ENCODE measurements at places on chromosomes 11 and 22.

GRCh38 chr22:33886696-33887095 lies 33.6 kb downstream of the LARGE1 start:
- no peak for DNase-seq

DNA sequence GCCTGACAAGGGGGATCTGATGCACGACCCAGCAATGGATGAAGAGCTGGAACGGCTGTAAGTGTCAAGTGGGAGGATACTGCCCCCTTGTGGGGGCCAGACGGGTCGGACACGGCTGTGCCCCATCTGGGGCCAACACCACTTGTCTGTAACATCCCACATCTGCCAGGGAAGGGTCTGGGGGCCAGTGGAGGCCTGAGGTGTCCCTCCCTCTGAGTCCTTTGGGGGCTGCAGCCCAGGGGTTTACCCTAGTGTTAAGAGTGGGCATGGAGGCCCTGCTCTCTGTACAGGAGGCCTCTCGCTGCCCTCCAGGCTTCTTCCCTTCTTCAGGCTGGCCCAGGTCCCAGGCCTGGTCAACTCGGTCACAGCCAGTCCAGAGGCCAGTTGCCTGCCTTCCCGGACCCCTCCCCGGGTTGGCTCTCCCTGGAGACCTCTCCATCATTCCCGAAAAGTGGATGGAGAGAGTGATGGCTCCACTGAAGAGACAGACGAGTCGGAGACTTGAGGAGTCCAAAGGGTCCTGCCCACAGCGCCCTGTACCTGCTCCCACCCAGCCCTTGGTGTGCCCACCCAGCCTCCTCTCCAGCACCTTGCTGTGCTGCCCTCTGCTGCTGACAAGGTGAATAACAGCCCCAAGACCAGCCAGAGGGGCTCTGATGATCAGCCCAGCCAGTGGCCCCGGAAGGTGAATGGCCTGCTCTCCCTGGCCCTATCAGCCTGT lies 15.4 kb downstream of the ARFGAP2 start:
- DNase-seq: peak; percentile 55

- no peak for DNase-seq
These were observed 15.8 kb upstream of the CHADL start for GRCh38 chr22:41256254-41257253.

DNA sequence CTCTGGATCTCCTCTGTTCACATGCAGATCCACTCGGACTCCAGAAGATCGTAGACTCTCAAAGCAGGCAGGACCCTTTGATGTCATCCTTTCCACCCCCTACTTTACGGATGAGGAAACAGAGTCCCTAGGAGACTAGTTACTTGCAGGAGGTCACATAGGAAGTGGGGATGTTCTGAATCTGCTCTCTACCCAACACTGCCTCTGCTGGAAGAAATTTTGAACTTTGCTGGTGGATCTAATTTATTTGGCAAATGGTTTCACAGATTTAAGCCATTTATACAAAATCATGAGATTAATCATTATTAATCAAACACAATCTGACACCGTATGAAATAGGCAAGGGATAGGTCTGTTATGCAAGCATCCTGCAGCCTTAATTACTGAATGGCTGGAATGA lies 55.0 kb upstream of the USP47 start:
- no peak for DNase-seq

- DNase-seq: no peak
These were observed 511 bp upstream of the CLCF1 start for GRCh38 chr11:67373648-67374570.

DNA sequence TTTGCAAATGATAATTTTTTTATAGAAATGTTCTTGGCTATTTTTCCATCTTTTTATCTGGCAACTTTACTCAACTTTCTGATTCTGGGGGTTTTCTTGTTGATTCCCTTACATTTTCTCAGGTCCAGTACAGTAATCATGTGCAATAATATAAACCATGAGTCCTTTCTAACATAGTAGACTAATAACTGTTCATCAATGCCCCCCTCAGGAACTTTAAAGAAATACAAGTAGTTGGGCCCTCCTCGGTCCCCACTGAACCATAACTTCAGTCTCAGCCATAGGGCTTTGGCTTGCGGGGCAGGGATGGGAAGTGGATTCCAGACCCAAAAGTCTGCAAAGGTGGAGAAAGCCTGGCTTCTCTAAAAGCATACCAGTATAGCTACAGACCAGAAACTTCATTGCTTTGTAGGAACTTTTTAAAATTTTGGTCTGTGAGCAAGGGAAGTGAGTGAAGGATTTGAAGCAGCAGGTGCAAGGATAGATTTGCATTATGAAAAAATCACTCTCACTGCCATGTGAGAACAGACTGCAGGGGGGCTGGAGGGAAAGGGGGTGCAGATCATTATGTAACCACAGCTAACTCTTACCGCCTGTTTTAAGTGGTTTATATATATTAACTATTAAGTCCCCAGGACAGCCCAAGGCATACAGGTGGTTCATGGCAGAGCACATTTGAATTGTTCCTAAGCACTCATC lies 10.4 kb upstream of the TUB start:
- peak; percentile 10 for DNase-seq

DNA sequence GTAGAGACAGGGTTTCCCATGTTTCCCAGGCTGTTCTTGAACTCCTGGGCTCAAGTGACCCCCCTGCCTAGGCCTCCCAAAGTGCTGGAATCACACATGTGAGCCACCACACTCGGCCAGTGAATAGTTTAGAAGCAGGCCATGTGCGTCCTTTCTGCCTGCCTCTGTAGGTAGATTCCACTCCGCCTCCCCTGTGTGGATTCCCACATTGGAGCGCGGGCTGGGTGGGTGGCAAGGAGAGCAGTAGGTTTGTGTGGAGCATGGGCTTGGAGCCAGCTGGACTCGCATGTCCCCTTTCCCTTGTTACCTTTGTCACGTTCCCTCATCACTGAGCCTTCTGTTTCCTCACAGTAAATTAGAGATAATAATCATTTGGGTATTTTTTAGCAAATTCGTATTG lies 21.7 kb downstream of the PPFIA1 start:
- no peak for DNase-seq

DNA sequence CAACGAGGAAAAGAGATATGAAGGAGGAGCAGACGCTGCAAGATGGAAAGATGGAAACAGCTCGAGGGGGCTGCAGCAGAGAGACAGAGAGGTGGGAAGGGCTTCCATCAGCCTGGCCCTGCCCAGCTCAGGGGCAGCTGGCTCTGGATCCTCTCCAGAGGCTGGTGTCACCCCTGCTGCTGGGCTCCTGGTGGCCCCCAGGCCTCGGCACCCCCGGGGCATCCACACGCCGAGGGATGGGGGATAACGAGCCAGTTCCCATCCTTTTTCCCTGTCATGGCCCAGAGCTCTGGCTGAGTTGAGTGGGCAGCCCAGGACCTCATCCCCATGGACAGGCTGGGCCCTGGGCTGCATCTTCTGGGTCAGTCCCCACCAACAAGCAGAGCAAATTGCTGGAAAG lies 102.3 kb downstream of the ST3GAL4 start:
- no peak for DNase-seq

GRCh38 chr11:47538741-47539565 lies 14.0 kb downstream of the CELF1 start:
- peak; percentile 81 for DNase-seq

GRCh38 chr11:15965562-15966250 lies 390.6 kb downstream of the SOX6 start:
- no peak for DNase-seq

DNA sequence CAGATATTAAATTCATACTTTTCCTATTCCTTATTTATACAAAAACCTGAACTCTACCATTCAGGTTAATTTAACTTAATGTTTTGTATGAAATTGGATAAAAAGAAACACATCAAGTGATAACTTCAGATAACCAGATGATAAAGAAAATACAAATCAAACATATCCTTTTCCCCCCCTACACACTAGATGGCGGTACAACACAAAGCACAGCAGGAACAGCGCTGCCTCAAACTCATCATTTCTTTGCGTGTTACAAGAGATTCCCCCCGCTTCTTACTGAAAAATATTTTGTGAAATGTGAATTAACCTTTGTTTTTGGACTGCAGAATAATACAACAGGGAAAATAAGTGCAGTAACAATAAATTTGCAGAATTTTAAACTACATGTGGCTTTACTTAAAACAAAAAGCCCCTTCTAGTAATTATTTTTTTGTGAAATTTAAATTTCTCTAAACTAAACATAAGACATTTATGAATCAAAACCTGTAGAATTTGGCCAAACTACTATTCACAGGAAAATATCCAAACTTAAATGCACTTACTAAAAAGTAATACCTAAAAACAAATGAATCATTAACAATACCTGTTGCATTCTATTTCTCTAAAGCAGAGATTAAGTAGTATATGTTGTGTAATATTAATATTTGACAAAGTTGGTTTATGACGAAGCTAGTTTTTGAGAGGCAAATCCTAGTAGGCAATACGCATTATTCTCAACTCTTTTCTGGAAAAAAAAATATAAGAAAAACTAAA lies 74.4 kb downstream of the ARHGAP32 start:
- peak; percentile 69 for DNase-seq

DNA sequence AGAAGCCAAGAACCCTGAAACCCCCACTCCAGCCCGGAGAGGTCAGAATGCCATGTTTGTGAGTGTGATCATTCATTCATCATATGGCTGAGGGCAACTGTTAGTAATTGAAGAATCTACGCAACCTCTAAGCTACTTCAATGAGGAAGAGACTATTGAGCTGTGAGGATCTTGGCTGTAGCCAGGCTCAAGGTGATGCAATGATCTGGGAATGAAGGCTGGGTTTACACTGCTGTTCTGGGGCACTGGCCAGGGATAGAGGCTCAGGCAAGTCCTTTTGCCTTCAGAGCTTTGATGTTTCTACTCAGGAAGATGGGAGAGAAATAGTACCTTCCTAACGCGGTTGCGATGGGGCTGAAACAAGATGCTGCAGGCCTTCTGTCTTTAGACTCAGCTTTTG lies 12.9 kb downstream of the CRYBB2 start:
- no peak for DNase-seq

DNA sequence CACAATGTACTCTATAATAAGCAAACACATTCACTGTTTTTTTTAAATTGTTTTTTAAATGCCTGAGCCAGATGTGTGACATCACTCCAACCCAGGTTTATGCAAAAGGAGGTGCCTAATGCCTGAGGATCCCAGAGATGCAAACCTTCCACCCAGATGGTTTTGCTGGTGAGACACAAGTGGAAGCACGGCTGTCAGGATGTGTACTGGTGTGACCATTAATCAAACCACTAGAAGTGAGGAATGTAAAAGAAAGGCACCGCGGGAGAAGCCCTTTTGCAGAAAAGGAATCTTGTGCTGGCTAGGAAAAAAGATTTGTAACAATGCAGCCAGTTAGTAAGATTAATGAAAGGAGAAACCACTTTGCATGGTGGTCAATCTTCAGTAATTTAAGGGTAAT lies 407.4 kb downstream of the LARGE1 start:
- DNase-seq: no peak

DNA sequence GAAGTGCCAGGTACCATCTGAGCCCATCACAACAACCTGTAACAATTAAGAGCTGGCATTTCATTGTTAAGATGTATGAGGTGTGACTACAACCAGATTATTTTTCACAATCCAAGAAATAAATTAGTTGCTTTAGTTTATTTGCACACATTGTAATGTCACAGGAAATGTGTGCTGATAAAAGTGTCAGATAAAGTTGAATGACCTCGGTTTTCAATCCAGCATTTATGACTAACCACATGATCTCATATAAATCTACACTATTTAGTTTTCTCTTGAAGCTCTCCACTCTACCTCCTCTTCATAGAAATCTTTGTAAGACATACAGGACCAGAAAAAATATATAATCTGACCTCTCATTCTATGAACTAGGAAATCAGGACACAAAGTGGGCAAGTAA lies 166.2 kb downstream of the PGR start:
- DNase-seq: no peak

GRCh38 chr11:117094776-117095175 lies 3.5 kb downstream of the SIK3 start:
- DNase-seq: no peak

- no peak for DNase-seq
These were observed 55.3 kb upstream of the CCDC188 start for GRCh38 chr22:20205964-20206708.

- no peak for DNase-seq
These were observed 69.1 kb upstream of the B3GAT1 start for GRCh38 chr11:134481135-134481534.

- DNase-seq: no peak
These were observed 121.2 kb downstream of the TRIM44 start for GRCh38 chr11:35783809-35784208.

DNA sequence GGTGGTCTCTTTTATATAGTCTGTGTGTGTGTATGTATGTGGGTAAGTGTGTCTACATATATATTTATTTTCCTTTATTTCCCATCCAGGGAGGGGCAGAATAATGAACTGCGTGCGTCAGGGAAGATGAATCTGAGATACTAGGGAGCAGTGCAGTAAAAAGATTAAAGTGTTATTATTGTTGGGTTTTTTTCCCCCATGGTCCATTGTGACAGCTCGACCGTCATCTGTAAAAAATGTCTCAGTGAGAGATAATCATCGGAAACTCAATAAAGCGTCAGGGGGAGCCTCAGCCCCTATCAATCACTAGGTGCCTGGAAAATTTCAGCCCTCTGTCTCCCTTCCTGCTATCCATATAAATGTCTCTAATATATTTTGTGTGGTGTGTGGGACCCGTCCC lies 64.6 kb downstream of the CLPB start:
- no peak for DNase-seq

DNA sequence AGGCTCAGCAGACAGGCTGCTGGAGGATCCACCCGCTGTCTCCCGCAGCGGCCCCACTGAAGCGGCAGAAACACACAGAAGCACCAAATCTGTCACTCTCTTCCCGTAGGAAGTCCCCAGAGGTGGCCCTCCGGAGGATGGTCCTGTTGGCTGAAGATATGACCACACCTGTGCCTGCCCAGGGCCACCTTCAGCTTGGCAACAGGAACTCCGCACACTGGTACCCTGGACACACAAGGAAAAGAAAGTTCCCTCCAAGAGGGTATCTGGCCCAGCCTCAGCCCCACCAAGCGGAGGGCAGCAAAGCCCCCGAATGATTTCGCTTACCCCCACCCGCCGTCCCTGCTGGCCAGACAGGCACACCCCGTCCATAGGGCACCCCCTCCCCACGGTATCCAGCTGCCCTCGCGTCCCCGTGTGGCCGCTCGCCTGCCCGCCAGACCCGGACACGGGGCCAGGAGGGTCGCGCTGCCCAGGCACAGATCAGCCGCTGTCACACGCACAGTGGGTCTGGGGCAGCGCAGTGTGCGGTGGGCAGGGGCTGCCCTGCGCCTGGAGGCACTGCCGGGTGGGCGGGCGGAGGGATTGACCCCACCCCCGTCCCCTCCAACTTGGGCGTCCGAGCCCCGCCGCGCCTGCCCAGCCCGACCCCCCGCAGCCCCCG lies 7.0 kb downstream of the RASSF7 start:
- no peak for DNase-seq

GRCh38 chr11:124749912-124750311 lies 2.1 kb downstream of the VSIG2 start:
- no peak for DNase-seq

DNA sequence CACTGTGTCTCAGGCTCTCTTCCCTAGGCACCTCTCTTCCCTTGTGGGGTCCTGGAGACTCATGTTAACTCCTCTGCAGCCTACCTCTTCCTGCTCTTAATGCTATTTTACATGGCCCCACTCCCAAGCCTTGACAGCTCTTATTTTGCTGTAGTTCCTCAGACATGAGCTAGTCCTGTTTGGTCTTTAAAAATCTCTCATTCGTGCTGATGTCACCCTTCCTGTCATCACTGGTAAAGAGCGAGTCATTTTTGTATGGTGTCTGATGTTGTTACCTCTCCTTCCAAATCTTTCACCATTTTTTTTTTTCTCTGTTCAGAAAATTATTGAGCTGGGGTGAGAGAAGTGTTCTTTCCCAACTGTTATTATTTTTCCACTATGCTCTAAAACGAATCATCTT lies 84.8 kb upstream of the ZBED5 start:
- DNase-seq: no peak

GRCh38 chr11:73869332-73869949 lies 7.2 kb downstream of the COA4 start:
- DNase-seq: no peak
